ENCODE measurements at places on chromosomes 2 and 18. TPM values are rescaled to one million over a fixed set of nuclear protein-coding genes. Genes with fewer than 3 reads are reported as not detected.

The DTNA gene
- total RNA-seq = 20.9 TPM

The NPHP1 gene
- 17.4 TPM for total RNA-seq

The OR6B2 gene
- total RNA-seq = not detected

The RUFY4 gene
- not detected for total RNA-seq

The DTNB gene
- total RNA-seq = 7.7 TPM

The NEB gene
- not detected for total RNA-seq

The ACADL gene
- not detected for total RNA-seq

The ACKR3 gene
- 1.7 TPM for total RNA-seq

The HAAO gene
- total RNA-seq = not detected

The L3MBTL4 gene
- not detected for total RNA-seq

The SLC16A14 gene
- total RNA-seq = not detected

The RHBDD1 gene
- 5.1 TPM for total RNA-seq

The GALR1 gene
- not detected for total RNA-seq

The LTBP1 gene
- total RNA-seq = 12.1 TPM

The SERPINB4 gene
- not detected for total RNA-seq

The C18orf63 gene
- total RNA-seq = not detected

The IL1R2 gene
- total RNA-seq = not detected

The MC2R gene
- not detected for total RNA-seq

The RBM43 gene
- 4.1 TPM for total RNA-seq

The VWC2L gene
- total RNA-seq = not detected

The LONRF2 gene
- total RNA-seq = 5.0 TPM

The SLC5A7 gene
- not detected for total RNA-seq

The EVX2 gene
- total RNA-seq = not detected

The ERBB4 gene
- total RNA-seq = 0.79 TPM

The G6PC2 gene
- total RNA-seq = not detected

The ST8SIA3 gene
- total RNA-seq = not detected

The ZNF385B gene
- total RNA-seq = 0.22 TPM

The COBLL1 gene
- 9.8 TPM for total RNA-seq

The SULT1C2 gene
- 0.29 TPM for total RNA-seq

The KYNU gene
- 1.4 TPM for total RNA-seq

The TRIM43 gene
- not detected for total RNA-seq

The DRC1 gene
- total RNA-seq = not detected

The ANTXR1 gene
- total RNA-seq = 57.0 TPM

The DYSF gene
- total RNA-seq = 13.6 TPM

The ZNF532 gene
- total RNA-seq = 13.5 TPM

Data from A172 (cell line).